Posterior cingulate gyrus (tissue), 11 donors: ENCODE measurements at places on chromosomes 3 and 15.
A peak's percentile ranks its signal among the peaks of the same experiment; 100 is the strongest.

DNA sequence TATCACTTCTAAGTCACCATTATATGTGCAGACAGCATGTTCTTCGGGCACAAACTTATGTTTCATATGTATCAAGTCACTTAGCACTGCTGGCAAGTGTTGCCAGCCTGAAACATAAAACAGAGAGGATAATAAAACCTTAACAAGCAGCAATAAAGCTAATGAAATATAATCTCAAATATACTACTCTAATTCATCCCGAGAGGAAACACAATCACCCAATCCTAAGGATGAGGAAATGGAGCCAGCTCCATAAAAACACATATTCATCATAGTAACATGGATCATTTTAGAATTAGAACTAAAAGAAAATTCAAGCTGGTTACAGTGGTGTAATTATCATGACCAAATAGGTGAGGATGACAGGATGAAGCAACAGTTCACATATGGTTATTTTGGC is 1072.7 kb downstream of the EPHA3 start:
- DNase-seq, result no peak

DNA sequence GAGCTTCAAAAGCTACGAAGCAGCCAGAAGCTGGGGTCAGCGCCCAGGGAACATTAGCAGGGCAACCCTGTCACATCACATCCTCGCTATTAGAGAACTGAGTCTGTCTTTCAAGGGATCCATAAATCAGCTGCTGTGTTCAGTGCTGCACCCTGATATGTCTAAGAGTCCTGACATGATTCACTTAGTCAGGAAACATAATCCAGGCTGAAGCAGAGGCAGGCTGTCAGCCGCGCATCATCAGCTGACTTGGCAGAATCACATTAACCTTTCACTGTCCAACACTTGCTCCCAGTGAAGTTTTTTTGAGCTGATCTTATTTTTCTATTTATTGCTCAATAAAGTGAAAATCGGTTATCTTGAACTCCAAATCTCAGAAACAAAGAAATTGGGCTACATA is 23.5 kb downstream of the MYH15 start:
- DNase-seq, result peak; percentile 84

- no peak for DNase-seq
These were observed 29.6 kb downstream of the AAGAB start for GRCh38 chr15:67224889-67225288.

- no peak for DNase-seq
These were observed 579 bp upstream of the PLAAT1 start for GRCh38 chr3:193240436-193240849.

DNA sequence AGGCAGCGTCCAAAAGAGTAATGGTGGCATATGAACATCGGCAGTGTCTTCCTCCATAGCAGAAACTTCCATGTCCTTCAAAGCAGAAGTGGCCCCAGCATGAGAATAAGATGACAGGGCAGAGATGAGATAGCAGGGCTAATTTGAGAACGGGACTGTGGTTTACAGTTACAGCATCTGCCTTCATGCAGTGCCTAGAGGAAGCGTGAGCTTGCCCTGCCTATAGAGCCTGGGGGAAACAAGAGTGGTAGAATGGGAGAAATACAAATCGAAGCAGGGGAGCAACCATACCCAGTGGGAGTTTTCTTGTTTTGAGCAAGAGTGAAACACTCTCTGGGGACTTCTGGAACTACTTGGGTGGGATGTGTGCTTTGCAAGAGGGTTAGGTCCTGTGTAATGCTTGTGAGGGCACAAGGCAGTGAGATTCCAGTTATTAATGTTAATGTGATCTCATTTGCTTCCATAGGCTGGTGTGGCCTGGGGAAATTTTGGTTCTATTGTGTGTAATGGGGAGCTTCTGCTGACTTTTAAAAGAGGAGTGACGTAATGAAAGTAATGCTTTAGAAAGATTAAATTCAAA is 616.9 kb downstream of the ZIC1 start:
- no peak for DNase-seq

GRCh38 chr15:33104212-33104611 is 90.3 kb downstream of the FMN1 start:
- DNase-seq, result no peak

- no peak for DNase-seq
These were observed 630.9 kb downstream of the PYDC2 start for GRCh38 chr3:192091831-192092230.

DNA sequence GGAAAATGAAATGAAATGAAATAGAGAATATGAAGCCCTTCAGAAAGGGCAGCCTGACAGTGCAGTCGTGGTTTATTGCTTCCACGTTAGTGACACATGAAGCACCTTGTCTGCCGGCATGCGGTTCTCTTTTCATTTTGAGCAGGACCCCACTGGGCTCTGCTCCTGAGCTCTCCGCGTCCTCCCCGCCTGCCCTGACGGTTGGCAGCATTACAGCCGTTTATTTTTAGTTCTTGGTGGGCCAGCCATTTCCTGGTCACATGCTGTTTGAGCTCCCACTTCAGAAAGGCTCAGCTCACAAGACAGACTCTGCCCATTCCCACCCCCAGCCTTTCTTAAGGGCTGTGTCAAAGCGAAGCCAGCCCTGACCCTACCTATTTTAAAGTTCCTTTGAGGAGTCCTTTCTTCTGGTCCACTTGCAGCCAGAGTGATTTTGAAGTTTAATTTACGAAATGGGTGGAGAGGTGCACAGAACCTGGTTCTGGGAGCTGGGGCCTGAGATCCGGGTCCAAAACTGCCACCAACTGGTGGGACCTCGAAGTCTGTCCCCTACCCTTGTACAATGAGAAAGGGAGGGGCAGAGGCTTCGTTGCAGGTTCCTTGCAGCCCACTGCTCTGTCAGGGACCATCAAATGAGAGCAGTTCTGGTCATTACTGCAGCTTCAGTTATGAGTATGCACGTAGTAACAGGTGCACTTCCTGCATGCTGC is 60.1 kb downstream of the MGLL start:
- no peak for DNase-seq

- no peak for DNase-seq
These were observed 66.1 kb downstream of the LSM3 start for GRCh38 chr3:14244521-14245247.

DNA sequence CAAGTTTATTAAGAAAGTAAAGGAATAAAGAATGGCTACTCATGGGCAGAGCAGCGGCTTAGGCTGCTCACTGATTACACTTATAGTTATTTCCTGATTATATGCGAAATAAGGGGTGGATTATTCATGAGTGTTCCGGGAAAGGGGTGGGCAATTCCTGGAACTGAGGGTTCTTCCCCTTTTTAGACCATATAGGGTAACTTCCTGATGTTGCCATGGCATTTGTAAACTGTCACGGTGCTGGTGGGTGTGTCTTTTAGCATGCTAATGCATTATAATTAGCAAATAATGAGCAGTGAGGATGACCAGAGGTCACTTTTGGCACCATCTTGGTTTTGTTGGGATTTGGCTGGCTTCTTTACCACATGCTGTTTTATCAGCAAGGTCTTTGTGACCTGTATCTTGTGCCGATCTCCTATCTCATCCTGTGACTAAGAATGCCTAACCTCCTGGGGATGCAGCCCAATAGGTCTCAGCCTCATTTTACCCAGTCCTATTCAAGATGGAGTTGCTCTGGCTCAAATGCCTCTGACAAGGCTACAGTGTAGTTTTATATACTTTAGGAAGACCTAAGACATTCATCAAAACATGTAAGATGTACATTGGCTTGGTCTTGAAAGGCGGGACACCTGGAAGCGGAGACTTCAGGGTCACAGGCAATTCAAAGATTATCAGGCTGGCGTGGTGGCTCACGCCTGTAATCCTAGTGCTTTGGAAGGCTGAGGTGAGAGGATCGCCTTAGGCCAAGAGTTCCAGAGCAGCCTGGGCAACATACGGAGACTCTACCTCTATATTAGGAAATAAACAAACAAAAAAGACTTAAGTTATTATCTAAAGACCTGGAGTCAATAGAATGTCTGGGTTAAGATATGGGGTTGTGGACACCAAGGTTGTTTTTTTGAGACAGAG is 3.2 kb upstream of the BLOC1S6 start:
- DNase-seq, result no peak
